ENCODE measurements at places on chromosomes 7 and 10. TPM values are rescaled to one million over a fixed set of nuclear protein-coding genes. Genes with fewer than 3 reads are reported as not detected.

The CUX1 gene
- 43.0 TPM for total RNA-seq

The EIF3B gene
- 236 TPM for total RNA-seq

The OIT3 gene
- 0.51 TPM for total RNA-seq

The KLF14 gene
- not detected for total RNA-seq

The SLC26A5 gene
- total RNA-seq = not detected

Data from myocyte (in vitro differentiated cells).